ENCODE measurements at places on chromosomes 2 and 18. TPM values are rescaled to one million over a fixed set of nuclear protein-coding genes. Genes with fewer than 3 reads are reported as not detected.
A peak's percentile ranks its signal among the peaks of the same experiment; 100 is the strongest.

DNA sequence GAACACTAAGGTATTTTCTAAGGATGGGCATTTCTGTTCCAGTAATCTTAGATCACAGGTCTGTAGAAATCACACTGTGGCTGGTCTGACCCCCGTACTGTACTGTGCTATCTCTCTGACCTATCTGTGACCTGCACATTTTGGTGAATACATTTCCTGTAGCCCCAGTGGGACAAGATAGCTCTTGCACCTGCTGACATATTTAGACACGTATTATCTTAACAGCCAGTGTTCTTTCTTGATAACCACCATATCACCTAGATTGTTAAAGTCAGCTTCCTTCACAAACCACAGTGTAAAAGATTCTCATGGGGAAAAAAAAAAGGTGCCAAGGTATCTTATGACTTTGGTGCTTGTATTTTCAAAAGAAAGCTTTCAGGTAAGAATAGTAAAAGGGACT lies 39.8 kb upstream of the TMEM247 start:
- H3K36me3 ChIP-seq = no peaks in the 10 kb centered on the region
- no peaks in the 10 kb centered on the region for H3K4me1 ChIP-seq
- no peaks in the 10 kb centered on the region for H3K27me3 ChIP-seq

- H3K4me3 ChIP-seq = no peak overlapping the region
- no peaks in the 10 kb centered on the region for H3K27me3 ChIP-seq
- no peak overlapping the region for H3K27ac ChIP-seq
- H3K4me1 ChIP-seq = no peaks in the 10 kb centered on the region
These were observed 335.0 kb upstream of the ID2 start for GRCh38 chr2:8346706-8347430.

GATA6 gene
- 4.2 TPM for polyA plus RNA-seq

- H3K4me3 ChIP-seq = no peak overlapping the region
- no peaks in the 10 kb centered on the region for H3K4me1 ChIP-seq
- H3K36me3 ChIP-seq = no peaks in the 10 kb centered on the region
- H3K27me3 ChIP-seq = no peaks in the 10 kb centered on the region
- DNase-seq = no peak
These were observed 17.3 kb upstream of the GTF2A1L start for GRCh38 chr2:48600204-48600813.

DNA sequence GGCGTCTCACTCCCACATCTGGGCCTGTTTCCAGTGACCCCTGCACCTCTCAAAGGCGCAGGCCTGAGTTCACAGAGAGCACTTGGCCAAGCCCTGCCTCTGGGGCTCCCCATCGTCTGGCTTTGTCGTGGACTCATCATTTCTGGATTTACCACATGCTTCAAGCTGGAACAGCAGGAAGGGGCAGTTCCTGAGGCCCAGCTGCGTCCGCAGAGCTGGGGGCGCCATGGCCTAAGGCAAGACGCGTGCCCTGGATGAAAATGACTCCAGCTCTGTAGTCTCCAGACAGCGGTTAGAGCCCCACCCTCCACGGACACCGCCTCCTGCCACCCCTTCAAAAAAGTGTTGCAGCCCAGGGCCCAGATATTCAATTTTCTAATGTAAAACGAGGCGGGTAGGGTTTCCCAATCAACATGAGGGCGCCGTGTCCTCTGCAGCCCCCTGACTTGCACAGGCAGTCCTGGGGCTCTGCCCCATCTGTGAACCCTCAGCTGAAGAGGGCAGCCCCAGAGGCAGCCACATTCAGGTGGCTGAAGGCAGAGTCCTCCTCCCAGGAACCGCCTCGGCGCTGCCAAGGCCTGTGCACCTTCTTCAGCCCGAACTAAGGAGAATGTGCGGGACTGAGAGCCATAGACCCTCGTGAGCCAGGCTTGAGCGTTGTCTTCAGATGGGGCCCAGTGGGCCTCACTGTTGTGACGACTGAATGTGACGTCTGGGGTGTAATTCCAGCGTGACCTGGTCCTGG lies 85.5 kb downstream of the NFATC1 start:
- no peaks in the 10 kb centered on the region for H3K4me1 ChIP-seq
- H3K4me3 ChIP-seq = no peak overlapping the region
- H3K36me3 ChIP-seq = peaks cover 33% of the 10 kb centered on the region
- no peaks in the 10 kb centered on the region for H3K27me3 ChIP-seq

- H3K4me3 ChIP-seq = peak within 1 kb of the TSS; percentile 30
- DNase-seq = no peak
- no peaks in the 10 kb centered on the region for H3K36me3 ChIP-seq
- H3K27me3 ChIP-seq = no peaks in the 10 kb centered on the region
These were observed at the start of gene MALL for GRCh38 chr2:110115291-110116032. Gene MALL, minus strand, starts transcription at chr2:110115822. Its CDS starts 30 bp downstream, at chr2:110115792.

GRCh38 chr2:64482765-64483504 lies 29.0 kb downstream of the LGALSL start:
- DNase-seq = no peak
- H3K27me3 ChIP-seq = no peaks in the 10 kb centered on the region
- no peaks in the 10 kb centered on the region for H3K36me3 ChIP-seq
- no peak overlapping the region for H3K27ac ChIP-seq

DNA sequence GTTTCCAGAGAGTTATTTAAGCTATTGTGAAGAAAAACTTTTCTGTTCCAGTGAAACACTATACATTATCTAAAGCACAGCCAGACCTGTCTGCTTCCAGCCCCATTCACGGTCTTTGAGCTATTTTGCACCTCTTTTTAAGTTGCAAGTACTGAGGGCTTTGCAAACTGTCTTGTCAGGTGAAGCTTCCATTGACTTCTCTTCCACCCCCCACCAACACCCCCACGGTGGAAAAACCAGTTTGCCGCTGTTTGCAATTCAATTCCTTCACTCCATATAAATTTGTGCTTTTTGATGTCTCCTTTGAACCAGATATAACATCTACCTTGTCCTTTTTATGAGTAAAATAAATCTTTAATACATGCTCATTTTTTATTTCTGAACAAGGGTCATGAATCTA lies 15.7 kb downstream of the B3GNT7 start:
- H3K36me3 ChIP-seq = no peaks in the 10 kb centered on the region
- no peak overlapping the region for H3K4me3 ChIP-seq
- DNase-seq = no peak
- peaks cover 5% of the 10 kb centered on the region for H3K27me3 ChIP-seq

DNA sequence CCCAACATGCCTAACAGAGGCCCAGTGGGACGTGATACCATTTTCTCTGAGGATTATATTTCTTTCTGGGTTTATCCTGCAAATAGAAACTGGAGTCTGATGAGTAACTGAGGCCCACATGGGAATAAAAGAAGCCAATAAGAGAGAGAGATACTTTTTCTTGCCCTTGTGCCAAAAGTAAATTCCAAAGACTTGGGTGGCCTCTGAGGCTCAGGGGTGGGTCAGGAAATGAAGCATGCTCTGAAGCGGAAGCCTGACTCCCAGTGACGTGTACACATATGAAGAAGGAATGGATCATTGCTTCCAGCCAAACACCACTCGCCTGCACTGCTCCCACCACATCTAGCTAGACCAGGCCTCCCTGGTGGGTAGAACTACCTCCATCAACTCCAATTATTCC lies 273.6 kb upstream of the NCKAP5 start:
- H3K27ac ChIP-seq = no peak overlapping the region
- H3K27me3 ChIP-seq = no peaks in the 10 kb centered on the region
- no peaks in the 10 kb centered on the region for H3K4me1 ChIP-seq
- H3K4me3 ChIP-seq = no peak overlapping the region
- no peak for DNase-seq

SERPINB13 gene
- polyA plus RNA-seq = not detected
